ENCODE measurements at places on chromosomes 12 and 14. TPM values are rescaled to one million over a fixed set of nuclear protein-coding genes. Genes with fewer than 3 reads are reported as not detected.
A peak's percentile ranks its signal among the peaks of the same experiment; 100 is the strongest.

DNA sequence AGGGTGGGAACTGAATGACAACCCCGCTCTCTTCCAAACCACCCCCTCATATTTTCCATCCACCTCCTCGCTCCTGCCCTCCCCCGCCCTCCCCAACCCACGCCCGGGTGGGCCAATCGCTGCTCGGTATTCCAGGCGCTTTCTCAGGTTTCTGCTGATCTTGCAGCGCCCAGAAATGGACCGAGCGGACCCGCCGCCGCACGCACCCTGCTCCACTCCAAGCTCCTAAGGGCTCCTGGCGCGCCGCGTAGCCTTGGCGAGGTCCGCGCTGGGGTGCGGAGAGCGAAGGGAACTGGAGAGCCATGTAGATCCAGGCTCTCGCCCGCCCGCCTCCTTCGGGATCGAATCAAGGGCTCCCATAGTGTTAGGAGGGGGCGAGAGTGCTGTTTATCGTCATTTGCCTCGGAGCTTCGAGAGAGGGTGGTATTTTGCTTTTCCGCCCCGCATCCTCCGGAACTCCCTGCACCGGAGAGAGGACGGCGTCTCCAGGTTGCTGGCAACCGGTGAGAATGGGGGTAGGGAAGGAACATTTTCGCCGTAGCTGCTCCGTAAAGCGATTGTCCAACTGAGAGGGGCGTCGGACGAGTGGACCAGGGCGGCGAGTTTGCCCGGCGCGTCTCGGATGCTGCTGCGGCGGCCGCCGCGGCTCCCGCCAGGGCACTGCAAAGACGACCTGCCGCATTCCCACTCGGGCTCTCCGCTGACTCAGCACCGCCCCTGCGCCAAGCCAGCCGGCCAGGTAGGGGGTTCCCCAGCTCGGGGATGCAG, at the start of gene KCNA1:
TSS of gene KCNA1 (plus strand) at position 172 of the 768 bp plus-strand sequence. CDS start 1,474 bp downstream, outside the sequence.
- peak; percentile 60 for DNase-seq

GRCh38 chr14:103770902-103771301, 55.3 kb downstream of the ZFYVE21 start:
- DNase-seq = no peak

GRCh38 chr12:64236549-64236948, 14.5 kb upstream of the KICS2 start:
- DNase-seq = no peak

DNA sequence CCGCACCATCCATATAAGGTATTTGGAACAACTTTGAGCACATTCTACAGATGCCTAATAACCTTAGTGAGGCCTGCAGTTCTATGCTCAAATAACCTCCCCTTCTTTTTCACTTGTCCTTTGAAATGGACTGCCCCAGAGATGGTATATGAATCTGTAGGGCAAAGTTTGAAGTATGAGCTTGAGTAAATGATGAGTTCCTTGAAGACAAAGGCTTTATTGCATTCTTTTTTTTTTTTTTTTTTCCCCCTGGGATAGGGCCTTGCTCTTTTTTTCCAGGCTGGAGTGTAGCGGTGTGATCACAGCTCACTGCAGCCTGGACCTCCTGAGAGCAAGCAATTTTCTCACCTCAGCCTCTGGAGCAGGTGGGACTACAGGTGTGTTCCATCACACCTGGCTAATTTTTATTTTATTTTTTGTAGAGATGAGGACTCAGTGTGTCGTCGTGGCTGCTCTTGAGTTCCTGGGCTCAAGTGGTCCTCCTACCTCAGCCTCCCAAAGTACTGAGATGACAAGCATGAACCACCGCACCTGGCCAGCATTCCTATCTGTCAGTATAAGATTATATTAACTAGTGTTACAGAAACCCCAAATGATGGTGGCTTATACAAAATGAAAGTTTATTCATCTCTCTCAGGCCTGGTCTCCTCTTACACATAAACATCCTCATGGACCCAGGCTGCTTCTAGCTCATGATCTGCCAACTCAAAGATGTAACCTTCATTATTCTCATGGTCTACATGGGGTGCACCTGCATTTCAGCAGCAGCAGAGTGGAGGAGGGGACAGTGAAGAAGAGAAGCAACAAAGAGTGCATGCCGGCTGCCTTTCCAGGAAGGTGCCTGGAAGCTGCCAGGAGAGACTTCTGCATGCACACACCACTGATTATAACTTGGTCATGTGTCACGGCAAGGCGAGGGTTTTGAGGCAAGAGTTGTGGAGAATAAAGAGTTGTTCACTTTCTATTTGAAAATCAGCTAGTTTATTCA, 101.4 kb downstream of the DUSP16 start:
- no peak for DNase-seq

DNA sequence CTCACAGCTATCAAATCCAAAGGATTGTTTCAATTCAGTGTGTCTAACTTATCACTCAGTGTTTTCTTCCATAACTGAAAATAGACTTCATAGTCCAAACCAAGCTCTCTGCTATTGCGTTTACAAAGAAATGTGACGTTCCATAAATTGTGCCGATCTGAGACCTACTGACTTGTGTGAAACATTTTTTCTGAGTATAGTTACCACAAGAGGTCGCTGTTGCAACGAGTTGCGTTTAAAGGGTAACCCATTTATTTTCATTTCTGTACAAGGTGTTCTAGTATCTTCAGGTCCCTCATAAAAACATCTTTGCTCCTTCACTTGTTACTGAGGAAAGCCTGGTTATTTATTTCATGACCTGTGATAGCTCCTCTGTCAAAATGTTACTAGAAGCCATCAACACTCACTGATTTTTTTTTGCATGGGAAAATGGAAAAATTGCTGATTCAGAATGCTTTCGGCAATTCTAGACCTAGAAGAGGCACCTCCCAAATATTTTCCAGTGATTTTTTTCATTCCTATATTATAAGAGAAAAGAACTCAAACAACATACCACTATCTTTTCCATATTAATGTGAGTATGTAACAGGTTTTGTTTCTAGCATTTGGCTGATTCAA, 60.9 kb upstream of the OR4E1 start:
- DNase-seq = no peak

The SMOC1 gene
- total RNA-seq = 0.49 TPM

The TMEM132C gene
- 8.0 TPM for total RNA-seq

DNA sequence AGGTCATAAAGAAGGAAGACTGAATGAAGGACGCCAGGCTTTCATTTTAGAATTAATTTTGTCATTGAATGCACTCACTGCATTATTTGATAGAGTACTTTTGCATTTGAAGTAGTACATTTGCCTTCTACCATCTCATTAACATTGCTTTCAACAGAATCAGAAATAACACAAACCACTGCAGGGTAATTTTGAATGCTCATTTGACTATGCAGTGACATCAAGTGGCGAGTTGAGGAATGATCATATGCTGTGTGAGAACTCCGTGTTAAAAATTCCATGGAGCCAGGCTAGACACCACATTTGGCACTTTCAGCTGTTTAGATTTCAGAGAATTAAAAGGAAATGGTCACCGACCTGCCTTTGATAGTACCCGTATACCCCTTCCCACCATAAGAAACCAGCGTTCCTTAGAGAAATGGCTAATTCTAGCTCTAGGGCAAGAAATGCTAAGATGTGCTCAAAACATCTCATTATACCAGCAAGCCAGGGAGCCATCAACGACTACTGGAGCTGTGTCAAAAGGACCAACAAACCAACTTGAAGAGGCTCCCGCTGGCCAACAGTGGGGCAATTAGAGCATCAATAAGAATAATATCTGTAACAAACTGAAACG, 16.5 kb downstream of the HEBP1 start:
- no peak for DNase-seq

DNA sequence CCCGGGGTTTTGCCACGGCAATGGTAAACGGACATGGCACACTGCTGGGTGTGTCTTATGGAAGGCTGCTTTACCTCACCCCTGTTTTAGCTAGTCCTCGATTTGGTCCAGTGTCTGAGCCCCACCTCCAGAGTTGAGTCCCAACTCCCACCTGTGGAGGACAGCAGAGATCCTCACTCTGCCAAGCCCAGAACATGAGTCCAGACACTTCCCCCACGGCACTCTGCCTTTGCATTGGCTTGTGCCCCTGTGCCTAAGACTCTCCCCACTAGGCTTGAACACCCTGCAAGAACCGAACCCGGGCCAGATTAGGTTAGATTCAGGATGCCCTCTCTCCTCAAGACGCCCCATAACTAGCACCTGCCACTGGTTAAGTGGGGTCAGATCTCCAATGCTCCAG, 59.8 kb upstream of the C14orf180 start:
- no peak for DNase-seq

The HVCN1 gene
- 0.71 TPM for total RNA-seq

The ZNF10 gene
- 29.8 TPM for total RNA-seq

Measured in glutamatergic neuron (in vitro differentiated cells).